Type B pancreatic cell (in vitro differentiated cells): ENCODE measurements at places on chromosomes 7 and 10.

- DNase-seq: no peak
Measured at GRCh38 chr7:16365952-16366351, 55.4 kb downstream of the CRPPA start.

DNA sequence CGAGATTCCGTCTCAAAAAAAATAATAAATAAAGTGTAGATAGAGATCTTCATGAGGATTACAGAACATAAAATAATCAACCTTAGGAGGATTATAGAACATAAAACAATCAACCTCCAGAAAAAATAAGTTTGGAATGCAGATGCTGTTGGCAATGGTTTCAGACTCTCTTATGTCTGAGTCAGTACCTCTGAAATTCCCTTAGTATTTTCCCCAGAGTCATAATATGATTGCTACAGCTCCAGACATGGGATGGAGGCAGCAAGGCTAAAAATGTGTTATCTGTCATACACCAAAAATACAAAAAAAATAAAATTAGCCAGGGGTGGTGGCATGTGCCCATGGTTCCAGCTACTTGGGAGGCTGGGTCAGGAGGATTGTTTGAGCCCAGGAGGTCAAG lies 22.2 kb downstream of the CADPS2 start:
- DNase-seq: no peak

DNA sequence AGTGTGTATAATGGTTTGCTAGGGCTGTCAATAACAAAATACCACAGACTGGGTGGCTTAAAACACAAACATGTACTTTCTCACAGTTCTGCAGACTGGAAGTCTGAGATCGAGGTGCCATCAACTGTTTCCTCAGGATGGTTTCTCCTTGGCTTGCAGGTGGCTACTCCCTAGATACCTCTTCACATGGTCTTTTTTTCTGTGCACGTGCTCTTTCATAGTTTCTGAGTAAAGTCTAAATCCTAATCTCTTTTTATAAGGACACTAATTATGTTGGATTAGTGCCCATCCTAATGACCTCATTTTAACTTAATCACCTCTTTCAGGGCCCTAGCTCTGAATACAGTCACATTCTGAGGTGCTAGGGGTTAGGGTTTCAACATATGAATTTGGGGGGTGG lies 65.9 kb downstream of the AMPH start:
- no peak for DNase-seq

DNA sequence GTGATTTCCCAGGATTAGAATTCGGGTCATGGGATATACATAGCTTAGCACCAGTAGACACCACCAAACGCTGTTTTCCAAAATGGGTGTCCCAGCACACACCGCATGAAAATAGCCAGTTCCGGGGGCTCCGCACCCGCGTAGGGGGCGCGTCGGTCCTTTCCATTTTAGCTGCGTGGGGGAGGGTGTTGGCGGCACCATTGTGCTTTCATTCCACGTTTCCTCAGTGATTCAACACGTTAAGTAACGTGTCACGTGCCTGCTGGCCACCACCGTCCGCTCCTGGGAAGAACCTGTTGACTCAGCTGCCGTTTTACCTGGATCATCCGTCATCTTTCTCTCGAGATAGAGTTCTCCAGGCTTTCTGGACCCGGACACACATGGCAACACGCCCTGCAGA lies 25.6 kb upstream of the ADGRA1 start:
- no peak for DNase-seq

- no peak for DNase-seq
Measured at GRCh38 chr7:91636129-91636724, 244.3 kb downstream of the MTERF1 start.
